ENCODE measurements at places on chromosomes 1 and 21.

- DNase-seq: no peak
These were observed 17.7 kb downstream of the YIPF1 start for GRCh38 chr1:53871773-53872484.

- no peak for DNase-seq
These were observed 15.9 kb upstream of the EDN2 start for GRCh38 chr1:41500378-41500777.

DNA sequence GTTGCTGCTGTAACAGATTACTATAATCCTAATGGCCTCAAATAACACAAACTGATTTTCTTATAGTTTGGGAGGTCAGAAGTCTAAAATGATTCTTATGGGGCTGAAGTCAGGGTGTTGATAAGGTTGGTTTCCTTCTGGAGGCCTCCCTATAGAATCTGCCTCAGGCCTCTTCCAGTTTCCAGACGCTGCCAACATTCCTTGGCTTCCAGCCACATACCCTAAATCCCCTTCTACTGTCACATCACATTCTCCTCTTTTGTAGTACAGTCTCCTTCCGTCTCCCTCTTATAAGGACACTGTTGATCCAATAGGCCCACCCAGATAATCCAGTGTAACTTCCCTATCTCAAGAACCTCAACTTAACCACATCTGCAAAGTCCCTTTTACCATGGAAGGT, 145.3 kb upstream of the NCAM2 start:
- no peak for DNase-seq

DNA sequence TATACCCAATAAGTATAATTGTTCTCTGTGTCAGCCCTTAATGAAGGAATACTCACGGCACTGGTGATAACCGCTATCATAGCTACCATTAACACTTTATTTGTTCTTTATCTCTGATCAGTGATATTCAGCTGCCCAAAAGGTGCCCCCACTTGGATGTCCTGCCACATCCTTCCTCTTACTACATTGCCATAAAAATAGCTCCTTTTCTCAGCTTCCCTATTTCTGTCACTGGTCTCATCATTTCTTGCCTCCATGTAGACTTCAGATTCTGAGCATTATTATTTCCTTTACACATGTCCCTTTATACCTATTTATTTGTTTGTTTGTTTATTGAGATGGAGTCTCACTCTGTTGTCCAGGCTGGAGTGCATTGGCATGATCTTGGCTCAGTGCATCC, 2.7 kb upstream of the RAB29 start:
- DNase-seq: no peak

DNA sequence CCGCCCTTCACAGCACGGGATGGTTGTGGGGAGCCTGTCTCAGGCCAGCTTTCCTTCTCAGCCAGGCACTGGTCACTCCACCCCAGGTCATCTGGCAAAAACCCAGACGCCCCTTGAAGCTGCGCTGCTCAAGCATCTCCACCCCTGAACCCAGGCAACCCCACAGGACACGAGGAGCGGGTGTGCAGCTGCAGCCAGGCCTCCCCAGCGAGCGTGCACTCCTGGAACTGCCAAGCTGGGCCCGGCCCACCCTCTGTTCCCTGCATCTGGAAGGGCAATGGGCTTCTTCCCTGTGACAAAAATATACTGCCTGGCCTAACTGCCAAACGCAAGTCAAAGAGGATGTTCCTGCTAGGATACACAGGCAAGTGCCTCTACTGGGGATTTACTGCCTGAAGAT, 39.7 kb downstream of the SLC66A1 start:
- no peak for DNase-seq

- no peak for DNase-seq
These were observed 25.0 kb downstream of the PRMT2 start for GRCh38 chr21:46660505-46660904.

GRCh38 chr1:75521658-75522057, 89.3 kb downstream of the SLC44A5 start:
- no peak for DNase-seq

- no peak for DNase-seq
These were observed 75.3 kb upstream of the ARTN start for GRCh38 chr1:43858324-43858723.

DNA sequence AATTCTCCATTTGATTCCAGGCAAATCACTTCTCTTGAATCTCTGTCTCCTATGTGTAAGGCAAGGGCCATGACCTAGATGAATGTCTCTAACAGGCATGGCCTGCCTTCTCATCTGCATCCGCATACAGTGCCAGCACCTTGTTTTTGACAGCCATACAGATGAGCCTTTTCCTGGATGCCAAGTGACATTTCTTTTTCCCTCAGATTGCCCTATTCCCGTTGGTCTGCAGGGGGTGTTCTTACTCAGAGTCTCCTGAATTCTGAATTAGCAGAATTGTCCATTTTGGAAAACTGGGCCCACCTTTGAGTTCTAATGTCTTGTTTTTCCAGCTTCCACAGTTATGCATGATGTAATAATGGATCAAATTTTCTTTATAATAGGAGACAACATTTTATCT, 88.0 kb upstream of the ADAR start:
- no peak for DNase-seq

- no peak for DNase-seq
These were observed 56.5 kb downstream of the WLS start for GRCh38 chr1:68175621-68176398.

DNA sequence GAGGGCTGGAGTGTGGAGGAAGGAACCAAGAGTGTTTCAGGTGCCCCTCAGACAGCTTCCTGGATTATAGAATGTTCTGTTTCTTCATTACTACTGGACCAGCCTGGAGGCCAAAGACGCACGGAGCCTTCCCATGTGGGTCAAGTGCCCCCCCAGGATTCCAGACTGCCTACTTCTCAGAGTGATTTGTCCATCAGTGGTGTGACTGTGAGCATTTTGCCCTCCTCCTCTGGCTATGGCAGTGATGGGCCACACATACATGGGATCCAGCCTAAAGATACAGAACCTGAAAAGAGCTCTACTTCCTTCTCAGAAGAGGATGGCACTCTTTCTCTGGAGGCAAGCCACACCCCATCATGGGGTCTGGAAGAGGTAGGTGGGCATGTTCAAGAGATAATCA, 64.9 kb downstream of the MACF1 start:
- DNase-seq: no peak

DNA sequence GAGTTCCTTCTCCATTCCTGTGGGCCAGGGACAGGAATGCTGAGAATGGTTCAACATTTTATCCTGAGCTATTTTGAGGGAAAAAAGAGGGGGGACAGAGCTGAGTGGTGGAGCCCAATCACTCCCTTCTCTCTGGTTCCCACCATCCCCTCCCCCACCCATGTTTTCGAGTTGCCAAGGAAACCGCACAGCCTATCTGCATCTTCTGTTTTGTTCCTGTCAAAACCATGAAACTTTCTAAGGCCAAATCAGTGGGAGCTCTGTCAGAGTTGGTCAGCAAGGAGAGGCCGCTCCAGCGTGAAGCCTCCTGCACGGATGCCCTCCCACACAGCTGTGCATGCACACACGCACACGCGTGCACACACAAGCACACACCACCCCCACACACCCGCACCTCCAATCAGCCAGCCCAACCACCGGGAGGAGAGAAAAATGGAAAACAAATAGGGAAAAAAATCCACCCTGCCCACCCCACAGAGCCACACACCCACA, 54.5 kb upstream of the ATP2B4 start:
- no peak for DNase-seq

DNA sequence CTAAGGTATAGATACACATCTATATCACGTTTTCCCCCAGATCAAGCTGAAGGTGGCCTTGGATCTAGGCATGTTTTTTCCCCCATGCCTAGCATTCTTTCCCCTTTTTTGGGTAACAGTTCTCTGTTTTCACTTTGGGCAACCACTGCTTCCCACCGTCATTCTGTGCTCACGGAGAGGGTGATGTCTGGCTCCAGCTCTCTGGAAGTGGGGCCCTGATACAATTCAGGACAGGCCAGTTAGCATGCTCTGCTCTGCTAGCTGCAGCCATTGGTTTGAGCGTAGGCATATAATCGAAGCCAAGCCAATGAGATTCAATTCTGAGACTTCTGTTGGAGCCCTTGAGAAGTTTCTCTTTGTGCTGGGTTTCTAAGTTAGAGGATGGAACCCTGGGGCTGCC, 2.1 kb upstream of the RNF186 start:
- DNase-seq: no peak

- DNase-seq: no peak
These were observed 55.8 kb upstream of the SELENON start for GRCh38 chr1:25744140-25744581.

DNA sequence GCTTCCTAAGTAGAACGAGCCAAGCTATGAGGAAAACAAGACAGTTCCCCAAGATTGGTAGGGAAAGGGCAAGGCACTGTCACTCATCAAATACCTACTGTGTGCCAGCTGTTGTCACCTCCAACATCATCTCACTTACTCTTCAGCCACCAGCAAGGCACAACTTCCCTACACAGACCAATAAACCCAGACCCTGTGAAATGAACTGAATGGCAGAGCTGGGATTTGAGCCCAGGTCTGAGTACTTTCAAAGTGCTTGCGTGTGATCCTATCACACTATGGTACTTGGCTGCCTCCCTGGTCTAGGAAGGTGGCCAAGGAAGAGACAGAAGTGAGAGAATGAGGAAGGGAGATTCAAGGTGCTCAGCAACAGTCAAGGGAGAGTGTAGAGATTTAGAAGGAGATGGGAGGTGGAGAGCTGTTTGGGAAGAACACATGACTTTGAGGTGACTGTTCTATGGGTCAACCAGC, 16.7 kb upstream of the TRIM63 start:
- DNase-seq: no peak

GRCh38 chr1:222697826-222698225, 14.5 kb downstream of the AIDA start:
- DNase-seq: no peak

DNA sequence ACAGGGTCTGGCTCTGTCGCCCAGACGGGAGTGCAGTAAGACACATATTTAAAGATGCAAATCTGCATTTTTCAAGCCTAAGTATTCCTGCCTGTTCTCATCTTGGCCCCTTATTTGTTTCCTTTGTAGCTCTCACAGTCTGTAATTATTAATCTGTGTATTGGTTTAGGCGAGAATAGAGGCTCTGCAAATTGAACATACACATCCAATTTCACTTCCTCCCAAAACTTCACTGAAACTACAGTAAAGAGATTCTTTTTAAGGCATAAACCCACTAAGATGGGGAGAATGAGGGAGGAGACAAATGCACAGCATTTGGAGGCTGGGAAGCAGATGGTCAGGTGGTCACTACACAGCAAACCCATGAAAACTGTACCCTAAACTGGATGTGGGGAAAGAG, 21.0 kb downstream of the HMGN2 start:
- no peak for DNase-seq

DNA sequence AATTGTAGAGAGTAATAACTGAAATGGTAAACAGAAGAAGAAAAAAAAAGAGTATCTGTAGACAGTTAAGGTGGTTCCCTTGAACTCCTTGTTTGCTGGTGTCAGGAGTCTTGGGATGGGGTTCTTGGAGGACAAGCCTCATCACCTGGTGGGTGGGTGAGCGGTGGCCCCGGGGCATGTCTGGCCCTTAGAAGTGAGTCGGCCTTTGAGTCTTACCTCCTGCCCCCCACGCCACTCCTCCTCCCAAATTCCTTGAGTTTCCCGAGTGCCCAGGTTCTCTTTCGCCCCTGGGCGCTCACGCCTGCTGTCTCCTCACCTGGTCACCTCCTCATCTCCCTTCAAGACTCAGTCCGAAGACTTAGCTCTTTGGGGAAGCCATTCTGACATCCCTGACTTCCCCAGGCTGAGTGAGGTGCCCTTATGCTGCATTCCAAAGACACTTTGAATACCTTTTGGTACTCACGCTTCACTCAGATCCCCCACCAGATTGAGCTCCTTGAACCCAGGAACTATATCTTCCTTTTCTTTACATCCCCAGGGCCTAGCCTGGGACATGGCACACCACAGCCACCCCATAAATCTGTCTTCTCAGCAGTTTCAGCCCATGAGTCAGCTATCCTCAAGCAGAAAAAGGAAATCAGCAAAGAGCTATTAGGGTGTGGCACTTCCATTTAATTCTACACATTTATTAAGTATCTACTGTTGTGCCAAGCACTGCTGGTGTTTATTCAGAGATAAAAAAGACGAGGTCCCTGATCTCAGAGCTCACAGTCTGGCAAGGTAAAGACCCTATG, 13.5 kb upstream of the IKBKE start:
- DNase-seq: no peak

DNA sequence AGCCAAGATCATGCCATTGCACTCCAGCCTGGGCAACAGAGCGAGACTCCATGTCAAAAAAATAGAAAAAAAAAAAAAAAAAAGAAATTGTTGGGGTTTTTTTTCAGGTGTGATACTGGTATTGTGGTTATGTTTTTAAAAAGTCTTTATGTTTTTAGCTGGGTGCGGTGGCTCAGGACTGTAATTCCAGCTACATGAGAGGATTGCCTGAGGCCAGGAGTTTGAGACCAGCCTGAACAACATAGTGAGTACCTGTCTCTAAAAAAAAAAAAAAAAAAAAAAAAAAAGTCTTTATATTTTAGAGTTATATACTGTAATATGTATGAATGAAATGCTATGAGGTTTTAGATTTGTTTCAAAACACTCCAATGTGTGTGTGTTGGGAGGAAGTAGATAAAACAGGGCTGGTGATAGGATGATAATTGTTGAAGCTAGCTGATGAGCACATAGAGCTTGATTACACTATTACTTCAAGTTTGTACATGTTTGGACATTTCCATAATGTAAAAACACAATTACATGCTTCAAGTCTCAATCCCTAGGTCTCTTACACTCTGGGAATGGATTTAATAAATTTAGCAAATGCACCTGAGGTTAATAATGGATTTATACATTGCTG, 30.2 kb upstream of the ATP5PO start:
- no peak for DNase-seq

- no peak for DNase-seq
These were observed 1538.3 kb downstream of the NCAM2 start for GRCh38 chr21:22536509-22536908.
